ENCODE measurements at places on chromosomes 7 and 10.

DNA sequence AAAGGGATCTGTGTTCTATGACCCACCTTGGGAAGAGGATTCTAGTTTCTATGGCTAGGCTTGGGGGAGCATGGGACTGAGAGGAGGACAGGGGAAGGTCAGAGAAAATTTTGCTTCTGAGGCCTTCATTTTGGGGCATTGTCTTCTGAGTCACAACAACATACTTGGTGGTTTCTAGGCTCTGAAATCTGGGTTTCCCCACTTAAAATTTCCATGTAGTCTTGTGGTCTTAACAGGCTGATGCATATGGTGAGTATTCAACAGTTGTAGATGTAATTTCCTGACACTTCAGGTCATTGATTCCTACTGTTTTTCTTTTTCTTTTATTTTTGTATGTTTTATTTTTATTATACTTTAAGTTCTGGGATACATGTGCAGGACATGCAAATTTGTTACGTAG is 88.5 kb downstream of the ANKRD7 start:
- DNase-seq: no peak

- no peak for DNase-seq
These were observed 14.7 kb downstream of the PWWP2B start for GRCh38 chr10:132411561-132412253.

DNA sequence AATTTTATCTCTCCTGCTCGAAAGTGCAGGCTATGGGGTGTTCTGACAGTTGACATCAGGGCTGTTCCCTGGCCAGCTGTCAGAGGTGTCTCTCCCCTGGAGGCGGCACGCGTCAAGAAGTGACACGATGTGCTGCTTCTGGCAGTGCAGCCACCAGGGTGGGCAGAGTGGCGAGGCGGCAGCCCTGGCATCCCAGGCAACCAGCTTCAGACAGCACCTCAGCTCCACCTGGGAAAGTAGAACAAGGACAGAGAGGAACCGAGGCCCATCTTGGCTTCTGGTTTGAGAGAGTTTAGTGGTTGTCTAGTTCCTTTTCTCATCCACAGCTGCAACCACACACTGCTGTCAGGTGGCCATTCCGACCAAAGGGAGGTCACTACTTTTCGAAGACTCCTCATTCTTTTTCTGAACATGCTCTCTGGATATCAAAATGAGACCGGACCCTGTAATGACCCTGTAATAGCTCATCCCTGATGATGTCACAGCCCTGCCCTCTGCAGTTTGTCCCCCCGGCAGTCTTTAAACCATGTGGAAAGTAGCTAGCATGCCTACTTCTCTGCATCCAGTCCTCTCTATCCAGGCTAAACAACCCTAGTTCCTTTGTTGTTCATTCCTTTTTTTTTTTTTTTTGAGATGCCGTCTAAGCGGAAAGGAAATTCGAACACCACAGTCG is 381.0 kb upstream of the NRP1 start:
- no peak for DNase-seq

- DNase-seq: no peak
These were observed 264.6 kb downstream of the DGKB start for GRCh38 chr7:14637968-14638367.

DNA sequence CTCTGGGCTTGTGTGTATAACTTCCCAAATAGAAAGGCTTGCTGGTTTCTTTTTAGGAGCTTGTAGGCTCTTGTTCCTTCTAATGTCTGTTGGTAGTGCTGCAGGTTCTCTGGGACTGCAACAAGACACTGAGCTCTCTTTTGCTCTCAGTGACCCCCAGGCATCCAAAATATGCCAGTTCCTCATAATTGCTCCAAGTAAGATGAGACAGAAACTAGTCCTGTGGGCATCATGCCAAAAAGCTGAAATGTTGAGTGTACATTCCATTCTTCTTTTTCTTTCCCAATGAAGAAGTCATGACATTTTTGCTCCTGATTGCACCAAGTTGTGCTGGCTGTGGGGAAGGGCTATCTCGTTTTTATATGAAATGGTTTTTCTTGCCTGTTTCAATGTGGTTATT is 7.1 kb upstream of the BTBD16 start:
- no peak for DNase-seq

- DNase-seq: no peak
These were observed 63.1 kb upstream of the ANKRD1 start for GRCh38 chr10:90983914-90984549.

- DNase-seq: no peak
These were observed 103.6 kb upstream of the PDSS1 start for GRCh38 chr10:26593896-26594295.

DNA sequence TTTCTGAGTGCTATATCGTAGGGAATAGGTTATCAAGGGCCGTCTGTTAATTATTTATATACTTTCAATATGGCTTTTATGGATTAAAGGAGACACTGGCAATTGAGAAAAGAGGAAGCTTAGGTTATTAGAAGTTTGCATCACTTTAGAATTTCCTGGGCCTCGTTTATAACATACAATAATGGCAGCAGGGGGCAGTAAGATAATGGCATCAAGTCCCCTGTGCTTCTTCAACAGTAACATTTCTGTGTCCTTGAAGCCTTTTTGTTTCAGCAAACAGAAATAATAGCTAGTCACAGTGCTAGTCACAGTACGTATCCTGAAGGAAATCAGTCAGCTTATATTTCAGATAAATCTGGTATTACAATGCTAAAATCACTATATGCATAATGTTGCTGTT is 41.9 kb downstream of the SPAM1 start:
- no peak for DNase-seq

DNA sequence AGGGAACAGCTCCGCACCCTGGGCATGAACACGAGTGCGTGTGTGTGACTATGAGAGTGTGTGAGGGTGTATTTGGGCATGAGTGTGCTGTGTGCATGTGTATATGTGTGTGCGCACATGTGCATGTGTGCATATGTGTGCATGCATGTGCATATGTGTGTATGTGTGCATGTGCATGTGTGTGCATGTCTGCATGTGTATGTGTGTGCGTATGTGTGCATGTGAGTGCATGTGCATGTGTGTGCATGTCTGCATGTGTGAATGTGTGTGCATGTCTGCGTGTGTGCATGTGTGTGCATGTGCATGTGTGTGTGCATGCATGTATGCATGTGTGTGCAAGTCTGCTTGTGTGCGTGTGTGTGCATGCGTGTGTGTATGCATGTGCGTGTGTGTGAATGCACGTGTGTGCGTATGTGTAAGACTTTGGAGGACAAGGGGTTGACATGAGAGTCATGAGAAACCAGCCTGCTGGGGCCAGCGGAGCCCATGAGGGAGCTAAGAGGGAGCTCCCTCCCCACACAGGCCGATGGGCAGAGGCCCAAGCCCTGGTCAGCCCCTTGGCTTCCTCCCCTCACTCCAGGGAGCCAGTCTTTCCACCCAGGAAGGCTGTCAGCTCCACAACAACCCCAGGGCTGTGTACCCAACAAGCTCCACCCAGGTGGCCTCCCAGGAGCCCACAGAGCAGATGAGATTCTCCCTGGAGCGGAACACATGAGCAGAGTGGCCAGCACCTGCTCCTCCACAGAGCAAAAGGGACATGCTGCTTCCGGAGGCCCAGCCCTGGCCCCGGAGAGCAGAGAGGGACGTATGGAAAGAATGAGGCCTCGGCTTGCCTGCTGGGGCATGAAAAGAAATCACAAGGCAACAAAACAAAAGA is 142.5 kb upstream of the PPP2R2D start:
- no peak for DNase-seq

- no peak for DNase-seq
These were observed 254.6 kb downstream of the XPNPEP1 start for GRCh38 chr10:109668703-109669102.

- DNase-seq: no peak
These were observed 78.9 kb downstream of the CHRM2 start for GRCh38 chr7:136947347-136947746.

GRCh38 chr10:30831426-30831825 is 200.2 kb downstream of the ZNF438 start:
- DNase-seq: no peak

- DNase-seq: no peak
These were observed 3.3 kb upstream of the UNCX start for GRCh38 chr7:1229202-1229947.

- DNase-seq: no peak
These were observed 179.0 kb upstream of the ADO start for GRCh38 chr10:62625484-62625883.

GRCh38 chr10:59887972-59888640 is 18.2 kb downstream of the CCDC6 start:
- no peak for DNase-seq

DNA sequence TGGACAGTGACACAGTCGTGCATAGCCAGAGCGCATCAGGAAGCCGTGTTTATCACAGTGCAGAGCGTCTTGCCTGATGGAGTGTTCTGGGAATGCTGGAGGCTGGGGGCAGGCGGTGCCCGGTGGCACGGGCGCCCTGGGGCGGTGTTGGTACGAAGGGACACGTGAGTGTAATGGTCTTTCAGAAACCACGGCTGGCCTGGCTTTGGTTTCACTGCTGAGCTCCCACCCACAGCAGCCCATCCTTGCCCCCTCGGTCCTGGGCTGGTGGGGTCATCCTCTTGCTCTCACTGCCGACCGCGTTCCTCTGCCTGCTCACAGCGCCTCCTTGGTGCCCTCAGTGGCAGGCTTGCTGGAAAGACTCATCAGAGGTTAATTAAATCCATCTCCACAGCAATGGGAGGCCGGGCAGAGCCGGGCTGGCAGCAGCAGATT is 50.6 kb downstream of the NKX6-2 start:
- no peak for DNase-seq

GRCh38 chr7:112481833-112482670 is 1.3 kb downstream of the LSMEM1 start:
- no peak for DNase-seq

DNA sequence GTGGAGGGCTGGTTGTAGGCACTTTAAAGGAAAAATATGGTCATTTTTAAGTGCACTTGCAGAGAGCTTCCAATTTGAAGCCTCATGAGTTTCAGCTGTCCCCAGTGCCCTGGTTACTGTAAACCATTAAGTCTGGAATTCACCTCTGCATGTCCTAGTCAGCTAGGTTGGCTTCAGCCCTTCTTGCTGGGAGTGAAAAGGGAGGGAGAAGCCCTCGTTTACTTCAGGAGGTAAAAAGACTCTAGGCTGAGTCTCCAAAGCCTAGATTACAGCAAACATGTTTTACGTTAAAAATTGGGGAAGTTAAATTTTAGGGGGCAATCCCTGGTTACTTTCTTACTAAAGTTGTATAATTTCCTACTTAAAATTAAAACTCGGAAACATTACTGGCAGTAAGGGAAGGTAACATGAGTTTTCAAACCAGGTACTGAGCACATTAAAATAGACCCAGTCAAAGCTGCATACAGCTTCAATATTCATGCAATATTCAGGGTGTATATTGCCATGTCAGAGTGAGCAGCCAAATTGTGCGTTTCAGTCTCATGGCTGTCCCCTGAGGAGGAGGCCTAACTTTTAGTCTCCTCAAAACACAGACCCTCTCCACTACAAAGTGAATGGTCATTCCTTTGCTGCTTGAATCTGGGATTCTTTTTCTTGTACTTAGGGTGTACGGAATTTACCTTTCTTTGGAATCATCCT is 156.7 kb downstream of the PRKG1 start:
- no peak for DNase-seq

GRCh38 chr10:69465457-69466157 is 14.3 kb downstream of the TSPAN15 start:
- DNase-seq: no peak

- no peak for DNase-seq
These were observed at the start of gene KNDC1 for GRCh38 chr10:133159950-133160825. Gene KNDC1, plus strand, starts transcription at chr10:133160219. Its CDS starts 249 bp downstream, at chr10:133160468.

DNA sequence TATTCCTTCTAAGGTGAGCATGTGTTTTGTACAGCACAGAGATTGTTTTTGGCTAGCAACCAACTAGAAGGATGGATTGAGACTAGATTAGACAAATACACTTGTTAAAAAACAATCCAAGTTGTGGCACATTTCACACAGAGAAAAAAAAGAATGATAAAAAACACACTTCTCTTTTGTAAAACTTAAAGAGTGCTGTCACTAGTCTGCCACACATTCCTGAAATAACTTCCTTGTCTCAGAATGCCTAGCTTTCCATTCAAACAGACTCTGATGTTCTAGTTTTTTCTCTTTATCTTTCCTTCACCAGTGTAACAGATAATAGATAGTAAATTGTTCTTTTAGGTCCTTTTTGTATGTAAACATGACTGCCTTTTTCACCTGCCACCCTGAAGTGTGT is 11.4 kb downstream of the DLD start:
- DNase-seq: no peak

- DNase-seq: no peak
These were observed 1279.1 kb upstream of the SORCS1 start for GRCh38 chr10:108443636-108444035.

DNA sequence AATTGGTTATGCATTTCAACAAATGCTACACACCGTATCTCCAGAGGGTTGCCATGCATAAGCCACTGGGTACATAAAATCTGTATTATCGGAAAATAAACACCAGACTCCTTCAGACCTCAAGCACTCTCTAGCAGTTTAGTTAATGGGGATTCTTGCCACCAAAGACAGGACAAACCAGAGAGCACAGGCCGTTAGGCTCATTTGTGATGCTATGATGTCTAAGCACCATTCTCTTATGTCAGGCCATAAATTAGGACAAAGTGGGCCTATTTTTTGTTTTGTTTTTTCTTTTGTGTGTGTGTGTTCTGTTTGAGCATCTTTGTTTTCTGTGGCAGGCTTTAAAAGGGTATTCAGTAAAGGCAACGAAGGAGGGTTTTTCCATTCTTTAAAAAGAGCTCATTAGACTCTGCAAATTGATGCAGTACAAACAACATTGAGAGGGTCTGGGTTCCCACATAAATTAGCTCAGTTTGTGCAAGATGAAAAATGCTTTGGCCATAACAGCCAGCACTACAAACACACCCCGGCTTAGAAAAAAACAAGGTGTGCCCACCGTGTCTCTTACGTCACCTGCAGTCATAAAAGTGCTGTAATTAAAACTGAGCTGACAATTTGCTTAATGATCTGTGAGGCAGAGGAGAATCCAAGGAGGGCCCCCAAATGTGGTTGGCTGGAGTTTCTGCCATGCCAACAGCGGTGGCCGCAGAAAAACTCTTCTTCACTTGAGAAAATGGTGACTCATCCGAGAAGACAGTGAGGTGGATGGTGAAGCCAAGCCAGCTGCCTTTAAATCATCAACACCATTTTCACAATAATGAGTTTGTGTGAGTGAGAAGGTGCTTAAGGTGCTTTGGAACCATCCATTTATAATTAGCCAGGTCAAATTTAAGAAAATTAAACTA is 297.9 kb downstream of the GATA3 start:
- DNase-seq: no peak

GRCh38 chr10:77223526-77224460 is 413.8 kb downstream of the KCNMA1 start:
- DNase-seq: no peak

- no peak for DNase-seq
These were observed 126.0 kb downstream of the SGMS1 start for GRCh38 chr10:50497758-50498157.

DNA sequence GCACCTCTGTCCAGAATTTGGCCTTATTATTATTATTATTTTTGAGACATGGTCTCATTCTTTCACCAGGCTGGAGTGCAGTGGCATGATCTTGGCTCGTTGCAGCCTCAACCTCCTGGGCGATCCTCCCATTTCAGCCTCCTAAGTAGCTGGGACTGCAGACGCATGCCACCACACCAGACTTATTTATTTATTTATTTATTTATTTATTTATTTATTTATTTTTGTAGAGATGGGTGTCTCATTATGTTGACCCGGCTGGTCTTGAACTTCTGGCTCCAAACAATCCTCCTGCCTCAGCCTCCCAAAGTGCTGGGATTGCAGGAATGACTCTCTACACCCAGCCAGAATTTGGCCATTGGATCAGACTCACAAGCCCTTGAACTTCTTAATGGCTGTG is 6.4 kb downstream of the BLNK start:
- no peak for DNase-seq
